ENCODE measurements at places on chromosomes 2 and 18.

GRCh38 chr2:85584857-85585780, 888 bp downstream of the VAMP5 start:
- DNase-seq: no peak

DNA sequence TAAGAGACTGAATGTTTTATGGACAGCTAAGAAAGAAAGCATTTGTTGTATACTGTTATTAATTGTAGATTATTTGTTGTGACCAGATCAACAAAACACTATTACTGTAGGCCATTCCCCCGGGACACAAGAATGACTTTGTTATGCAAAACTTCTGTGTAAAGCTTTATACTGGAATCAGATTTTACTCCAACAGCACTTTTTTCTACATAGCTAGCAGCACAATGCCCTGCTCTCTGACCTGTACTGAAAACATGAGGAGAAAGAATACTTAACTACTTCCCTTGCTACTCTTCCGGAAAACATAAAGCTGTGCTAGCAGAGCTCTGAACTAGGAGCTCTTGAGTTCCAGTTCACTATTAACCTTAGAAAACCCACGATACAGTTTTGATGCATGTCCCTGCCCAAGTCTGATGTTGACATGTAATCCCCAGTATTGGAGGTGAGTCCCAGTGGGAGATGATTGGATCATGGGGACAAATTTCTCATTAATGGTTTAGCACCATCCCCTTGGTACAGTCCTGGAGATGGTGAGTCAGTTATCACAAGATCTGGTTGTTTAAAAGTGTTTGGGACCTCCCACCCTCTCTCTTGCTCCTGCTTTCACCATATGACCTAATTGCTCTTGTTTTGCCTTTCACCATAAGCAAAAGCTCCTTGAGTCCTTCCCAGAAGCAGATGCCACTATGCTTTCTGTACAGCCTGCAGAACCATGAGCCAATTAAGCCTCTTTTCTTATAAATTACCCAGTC, 601.1 kb upstream of the PIK3C3 start:
- no peak for DNase-seq

DNA sequence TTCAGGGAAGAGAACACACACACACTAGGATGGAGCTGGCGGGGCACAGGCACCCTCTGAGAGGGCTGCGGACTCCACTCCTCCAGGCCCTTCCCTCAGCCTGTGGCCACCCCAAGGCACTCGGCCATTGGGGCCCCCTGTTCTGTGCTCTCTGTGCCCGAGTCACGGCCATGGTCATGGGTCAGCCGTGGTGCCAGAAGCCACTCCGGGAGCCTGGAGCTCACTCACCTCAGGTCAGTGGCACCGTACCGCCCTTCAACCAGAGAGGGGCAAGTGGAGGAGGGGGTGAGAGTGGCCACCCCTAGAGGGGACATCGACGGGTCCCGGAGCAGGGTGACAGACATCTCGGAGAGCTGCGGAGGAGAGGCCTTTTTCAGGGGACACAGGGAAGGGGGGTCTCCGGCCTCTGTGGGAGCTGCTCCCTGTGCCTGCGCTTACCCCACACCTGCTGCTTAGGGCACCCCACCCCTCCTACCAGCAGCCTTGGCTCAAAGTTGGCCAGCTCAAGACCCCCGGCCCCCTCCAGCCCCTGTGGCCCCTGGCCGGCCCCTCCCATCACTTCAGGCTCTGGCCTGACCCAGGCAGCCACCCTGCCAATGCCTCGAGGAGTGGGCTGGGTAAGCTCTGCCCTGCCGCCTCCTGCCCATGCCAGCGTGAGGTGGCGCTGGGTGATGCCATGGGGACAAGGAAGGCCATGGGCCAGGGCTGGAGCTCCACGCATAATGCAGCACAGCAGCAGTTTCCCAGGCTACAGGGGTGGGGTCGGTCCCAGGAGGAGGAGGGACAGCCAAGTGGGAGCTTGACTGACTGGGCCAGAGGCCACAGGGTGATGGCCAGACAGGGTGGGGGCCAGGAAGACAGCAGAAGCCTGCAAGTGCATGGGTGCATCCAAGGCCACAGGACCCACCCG, 29.3 kb downstream of the AQP12A start:
- DNase-seq: no peak

GRCh38 chr18:10669441-10670100, 143.7 kb downstream of the NAPG start:
- no peak for DNase-seq

DNA sequence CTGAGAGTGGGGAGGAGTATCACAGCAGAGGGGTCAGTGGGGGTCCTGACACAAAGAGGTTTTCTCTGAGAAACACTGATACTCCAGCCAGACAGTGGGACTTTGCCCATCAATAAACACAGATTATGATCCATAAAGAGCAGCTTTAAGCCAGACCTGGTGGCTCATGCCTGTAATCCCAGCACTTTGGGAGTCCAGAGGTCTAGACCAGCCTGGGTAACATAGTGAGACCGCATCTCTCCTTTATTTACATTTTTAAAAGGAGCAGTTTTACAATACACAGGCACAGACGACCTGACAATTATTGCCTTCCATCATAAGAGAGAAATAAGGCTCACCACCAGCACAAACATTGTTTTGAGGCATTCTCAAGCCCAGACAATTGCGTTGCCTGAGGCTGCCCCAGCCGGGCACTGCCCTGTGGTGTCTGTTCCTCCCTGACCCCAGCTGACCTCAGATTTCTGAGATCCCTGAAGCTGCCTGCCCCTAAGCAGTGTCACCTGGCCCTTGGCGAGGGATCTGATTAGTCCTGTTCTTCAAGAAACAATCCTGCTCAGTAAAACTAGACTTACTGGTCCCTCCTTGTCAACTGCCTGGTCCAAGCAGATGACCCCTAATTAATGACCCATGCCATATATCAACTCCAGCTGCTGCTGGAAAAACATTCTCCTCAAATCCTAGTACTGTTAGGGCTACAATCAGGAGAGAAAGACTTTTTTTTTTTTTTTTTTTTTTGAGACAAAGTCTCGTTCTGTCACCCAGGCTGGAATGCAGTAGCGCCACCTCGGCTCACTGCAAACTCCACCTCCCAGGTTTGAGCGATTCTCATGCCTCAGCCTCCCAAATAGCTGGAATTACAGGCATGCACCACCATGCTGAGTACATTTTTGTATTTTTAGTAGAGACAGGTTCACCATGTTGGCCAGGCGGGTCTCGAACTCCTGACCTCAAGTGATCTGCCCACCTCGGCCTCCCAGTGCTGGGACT, 59.4 kb upstream of the SOS1 start:
- DNase-seq: no peak

DNA sequence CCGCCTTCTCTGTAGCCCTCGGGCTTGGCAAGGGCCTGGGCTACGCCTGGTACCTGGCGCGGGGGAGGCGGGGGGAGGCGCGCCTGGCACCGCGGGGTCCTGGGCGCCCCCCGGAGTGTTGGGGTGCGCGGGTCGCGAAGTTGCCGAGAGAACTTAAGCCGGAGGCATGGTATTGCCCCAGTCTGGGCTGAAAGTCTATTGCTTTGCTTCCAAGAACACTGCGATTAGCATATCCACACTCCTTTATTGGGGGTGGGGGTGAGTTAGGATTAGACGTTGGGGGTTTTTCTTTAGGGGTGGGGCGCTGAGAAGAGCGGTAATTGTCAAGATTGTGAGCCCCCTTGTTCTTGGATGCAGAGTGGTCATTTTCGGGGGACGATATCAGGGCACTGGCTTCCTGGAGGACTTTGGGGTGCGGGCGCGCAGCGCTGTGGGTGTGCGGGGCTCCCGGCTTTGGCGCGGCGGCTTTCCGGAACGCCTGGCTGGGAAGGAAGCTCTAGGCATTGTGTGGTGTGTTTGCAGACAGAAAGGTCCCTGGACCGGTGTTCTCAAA, 798 bp downstream of the TANC1 start:
- DNase-seq: no peak

- DNase-seq: no peak
Observed at GRCh38 chr2:84850471-84850870, 30.4 kb downstream of the TRABD2A start.

- DNase-seq: no peak
Observed at GRCh38 chr2:119011162-119011909, 69.3 kb downstream of the MARCO start.

DNA sequence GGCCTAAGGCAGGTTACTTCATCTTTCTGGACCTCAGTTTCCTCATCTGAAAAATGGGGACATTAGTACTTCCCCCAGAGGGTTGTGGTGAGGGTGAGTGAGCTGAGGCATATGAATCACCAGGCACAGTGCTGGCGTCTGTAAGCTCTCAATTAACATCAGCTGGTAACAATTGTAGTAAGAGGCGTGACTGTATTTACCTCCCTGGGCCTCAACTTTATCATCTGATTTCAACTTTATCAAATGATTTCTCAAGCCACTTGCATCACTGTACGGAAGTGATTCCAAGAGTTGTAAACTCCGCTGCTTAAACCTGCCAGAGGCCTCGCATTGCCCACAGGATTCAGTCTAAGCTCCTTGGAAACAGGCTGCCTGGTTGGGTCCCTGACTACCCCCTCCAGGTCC, 53.6 kb upstream of the PKDCC start:
- no peak for DNase-seq

- no peak for DNase-seq
Observed at GRCh38 chr2:215460682-215461382, 25.0 kb upstream of the FN1 start.

DNA sequence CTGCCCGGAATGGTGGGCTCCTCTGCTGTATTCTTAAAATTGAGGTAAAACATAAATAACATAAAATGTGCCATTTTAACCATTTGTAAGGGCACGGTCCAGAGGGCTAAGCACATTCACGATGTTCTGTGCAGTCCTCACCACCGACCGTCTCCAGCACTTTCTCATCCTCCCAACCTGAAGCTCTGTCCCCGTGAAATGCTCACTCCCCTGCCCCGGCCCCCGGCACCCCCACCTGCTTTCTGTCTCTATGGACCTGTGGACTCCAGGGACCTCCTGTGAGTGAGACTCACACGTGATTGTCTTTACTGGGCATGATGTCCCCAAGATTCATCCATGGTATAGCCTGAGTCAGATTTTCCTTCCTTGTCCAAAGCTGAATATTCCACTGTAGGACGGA, 38.7 kb upstream of the CTDP1 start:
- DNase-seq: no peak

- DNase-seq: no peak
Observed at GRCh38 chr18:59799383-59800015, 100.3 kb upstream of the PMAIP1 start.

DNA sequence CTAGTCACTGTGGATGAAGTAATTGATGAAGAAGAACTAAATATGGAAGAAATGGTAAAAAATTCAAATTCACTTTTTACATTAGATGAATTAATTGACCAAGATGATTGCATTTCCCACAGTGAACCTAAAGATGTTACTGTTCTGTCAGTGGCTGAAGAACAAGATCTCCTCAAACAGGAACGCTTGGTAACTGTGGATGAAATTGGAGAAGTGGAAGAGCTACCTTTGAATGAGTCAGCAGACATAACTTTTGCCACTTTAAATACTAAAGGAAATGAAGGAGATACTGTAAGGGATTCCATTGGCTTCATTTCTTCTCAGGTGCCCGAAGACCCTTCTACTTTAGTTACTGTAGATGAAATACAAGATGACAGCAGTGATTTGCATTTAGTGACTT, 26.6 kb upstream of the DYSF start:
- no peak for DNase-seq

DNA sequence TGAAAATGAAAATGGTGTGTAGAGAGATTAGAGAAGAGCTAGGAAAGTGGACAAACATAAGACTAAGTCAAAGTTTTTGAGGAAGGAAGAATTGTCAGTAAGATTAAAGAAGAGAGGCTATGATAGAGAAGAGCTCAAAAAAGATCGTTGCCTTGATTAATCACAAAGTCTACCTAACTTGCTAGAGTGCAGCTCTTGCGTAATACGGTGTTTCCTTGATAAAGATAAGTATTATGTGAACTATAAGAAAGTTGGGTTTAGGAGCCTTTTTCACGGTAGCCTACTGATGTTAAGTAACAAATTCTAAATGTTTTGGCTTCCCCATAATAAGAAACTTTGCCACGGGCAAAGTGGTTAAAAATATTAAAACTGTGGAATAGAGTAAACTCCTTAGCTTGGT, 226.4 kb upstream of the NRXN1 start:
- DNase-seq: no peak

DNA sequence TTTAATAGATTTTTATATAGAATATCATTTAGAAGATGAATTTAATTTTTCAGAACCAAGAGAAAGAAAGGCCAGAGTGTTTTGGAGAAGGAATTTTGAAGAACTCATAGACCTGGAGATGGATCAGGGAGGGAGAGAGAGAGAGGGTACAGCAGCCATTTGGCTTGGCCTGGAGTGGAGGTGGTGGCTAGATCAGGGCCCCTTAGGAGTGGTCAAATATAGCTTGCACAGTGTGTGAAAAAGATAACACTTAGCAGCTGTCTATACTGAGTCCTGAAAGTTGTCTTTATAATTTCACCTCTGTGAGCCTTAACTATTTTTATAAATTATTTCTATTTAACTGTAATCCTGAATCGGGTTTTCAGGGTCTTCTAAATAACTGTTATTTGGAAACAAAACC, 38.8 kb upstream of the ACYP2 start:
- DNase-seq: no peak

DNA sequence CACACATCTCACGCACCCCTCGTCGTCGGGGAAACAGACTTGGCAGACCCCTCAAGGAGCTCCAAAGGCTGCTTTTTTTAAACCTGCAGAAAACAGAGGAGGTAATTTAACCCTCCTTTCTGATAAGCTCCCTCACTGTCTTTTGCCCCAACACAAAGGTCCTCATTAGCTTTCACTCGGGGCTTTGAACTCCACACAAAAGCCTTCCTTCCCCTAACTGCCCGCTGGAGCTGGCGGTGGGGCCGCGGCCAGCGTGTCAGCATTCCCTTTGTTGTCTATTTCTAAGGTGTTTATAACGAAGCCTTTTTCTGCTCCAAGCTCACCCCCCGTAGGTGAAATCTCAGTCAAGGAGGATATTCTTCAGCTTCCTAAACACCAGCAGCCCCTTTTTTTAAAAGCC, 43.5 kb upstream of the ID2 start:
- no peak for DNase-seq

DNA sequence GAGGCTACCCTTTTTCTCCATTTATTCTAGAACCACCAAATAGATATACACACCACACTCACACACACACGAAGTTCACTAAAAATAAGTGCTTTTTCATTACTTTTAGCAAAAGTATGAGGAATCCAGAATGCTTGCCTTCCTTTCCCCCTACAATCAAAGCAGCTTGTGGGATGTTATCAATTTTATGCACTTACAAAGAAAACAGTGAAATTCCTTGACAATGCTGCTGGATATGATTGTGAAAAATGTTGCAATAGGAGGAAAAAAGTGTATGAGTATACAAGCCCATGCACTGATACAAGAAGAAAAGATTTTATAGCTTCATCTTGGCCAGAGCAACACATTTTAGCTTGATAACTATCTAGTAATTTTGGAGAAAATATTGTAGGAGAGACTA, 269.2 kb downstream of the XIRP2 start:
- DNase-seq: no peak

GRCh38 chr2:160472839-160473251, 20.8 kb downstream of the RBMS1 start:
- DNase-seq: no peak
